Stimulated activated CD4-positive, alpha-beta T cell treated with anti-CD3 and anti-CD28 coated beads, Interleukin-1b, Interleukin-23, amount 100 ng/mL, for 1 hour (primary cell): ENCODE measurements at places on chromosomes 12 and 14.

GRCh38 chr14:59308673-59309072 is 120.2 kb downstream of the DAAM1 start:
- DNase-seq: no peak

- no peak for DNase-seq
Observed at GRCh38 chr14:52703225-52703624, 3.8 kb upstream of the PSMC6 start.

DNA sequence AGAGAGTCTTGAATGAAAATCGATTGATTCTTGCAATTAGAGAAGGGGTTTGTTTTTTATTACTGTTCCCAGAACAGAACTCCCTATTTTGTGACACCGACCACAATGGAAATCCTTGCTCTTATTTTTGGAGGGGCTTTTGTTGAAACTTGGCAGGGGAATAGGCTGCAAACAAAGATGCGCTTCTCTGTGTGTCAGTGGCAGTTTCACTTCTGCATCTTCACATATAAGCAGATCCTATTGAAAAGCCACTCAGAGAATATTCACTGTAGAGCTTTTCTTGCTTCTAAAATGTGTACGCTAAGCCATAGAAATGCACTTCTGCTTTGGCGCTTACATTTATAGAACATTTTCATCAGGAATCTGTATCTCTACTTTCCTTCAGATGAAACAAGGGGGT is 1822.4 kb upstream of the SEL1L start:
- DNase-seq: no peak

- no peak for DNase-seq
Observed at GRCh38 chr12:130768120-130768519, 52.0 kb upstream of the RIMBP2 start.

DNA sequence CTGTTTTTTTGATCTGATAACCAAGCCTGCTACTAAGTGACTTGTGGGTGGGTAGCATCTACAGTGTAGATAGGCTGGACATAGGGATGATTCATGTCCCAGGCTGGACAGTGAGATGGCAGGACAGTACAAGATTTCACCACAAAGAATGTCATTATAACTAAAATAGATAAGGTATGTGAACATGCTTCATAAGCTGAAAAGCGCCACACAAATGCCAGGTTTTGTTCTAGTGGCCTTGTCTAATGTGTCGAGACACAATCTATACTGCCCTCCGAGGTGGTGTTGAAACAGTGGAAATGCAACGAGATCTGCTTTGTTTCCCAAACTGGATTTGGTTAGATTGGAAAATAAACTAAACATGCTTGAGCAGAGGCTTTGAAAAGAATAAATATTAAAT is 4.4 kb downstream of the LGALS3 start:
- DNase-seq: no peak

GRCh38 chr12:51118706-51119105 is 35.3 kb upstream of the CSRNP2 start:
- no peak for DNase-seq

DNA sequence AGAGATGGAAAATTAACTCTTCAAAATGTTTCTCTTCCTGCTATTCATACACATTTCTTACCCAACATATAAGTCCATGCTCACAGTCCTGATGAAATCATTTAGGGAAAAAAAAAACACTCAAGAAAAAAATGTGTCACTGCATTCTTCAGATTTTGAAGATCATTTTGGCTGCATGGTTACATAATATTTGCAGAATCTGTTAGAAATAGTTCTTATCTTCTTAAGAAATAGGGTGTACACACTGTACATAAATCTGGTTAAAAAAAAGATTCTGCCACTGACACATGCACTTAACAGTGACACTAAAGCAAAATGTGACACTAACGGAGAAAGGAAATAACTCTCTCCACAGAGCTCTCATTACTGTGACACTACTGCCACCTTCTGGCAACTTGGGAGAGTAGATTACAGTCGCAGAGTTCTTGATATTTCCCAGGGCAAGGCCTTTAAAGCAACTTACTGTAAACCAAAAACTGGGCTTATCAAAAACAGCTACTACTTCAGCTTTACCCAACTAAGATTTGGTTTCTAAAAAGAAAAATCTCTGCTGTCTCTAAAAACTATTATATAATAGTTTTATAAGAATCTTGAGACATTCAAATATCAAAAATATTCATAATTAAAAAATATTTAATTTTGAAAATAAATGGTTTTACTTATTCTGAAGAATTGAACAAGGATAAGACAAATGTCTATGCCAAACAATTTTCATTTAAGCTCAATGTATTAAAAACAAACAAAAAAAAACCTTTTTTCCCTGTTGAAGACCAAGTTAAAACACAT is 65.0 kb downstream of the SETD3 start:
- peak; percentile 17 for DNase-seq

GRCh38 chr12:71840231-71840847 is 780 bp downstream of the TBC1D15 start:
- no peak for DNase-seq

DNA sequence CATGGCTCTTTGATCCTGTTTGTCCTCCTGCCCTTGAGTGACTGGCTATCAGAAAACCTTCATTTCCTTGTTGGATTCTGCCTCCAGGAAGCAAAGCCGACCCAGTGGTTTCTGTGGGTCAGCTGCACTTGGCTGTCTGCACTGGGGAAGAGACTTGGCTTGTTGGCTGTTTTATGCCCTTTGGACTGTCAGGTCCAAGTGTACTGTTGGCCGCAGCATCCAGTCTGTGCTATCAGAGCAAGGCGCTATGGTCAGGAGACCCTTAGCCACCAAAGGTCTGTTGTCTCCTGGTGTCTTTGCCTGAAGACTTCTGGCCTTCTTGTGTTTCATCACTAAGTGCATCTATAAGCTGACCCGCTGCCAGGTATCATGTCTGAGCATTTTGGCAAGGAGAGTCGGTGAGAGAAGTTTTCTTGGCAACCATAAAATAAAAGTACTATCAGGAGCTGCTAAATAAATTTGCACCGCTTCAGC is 177.4 kb upstream of the HIF1A start:
- DNase-seq: no peak

GRCh38 chr12:107684990-107685359 is 624 bp upstream of the PWP1 start:
- no peak for DNase-seq

DNA sequence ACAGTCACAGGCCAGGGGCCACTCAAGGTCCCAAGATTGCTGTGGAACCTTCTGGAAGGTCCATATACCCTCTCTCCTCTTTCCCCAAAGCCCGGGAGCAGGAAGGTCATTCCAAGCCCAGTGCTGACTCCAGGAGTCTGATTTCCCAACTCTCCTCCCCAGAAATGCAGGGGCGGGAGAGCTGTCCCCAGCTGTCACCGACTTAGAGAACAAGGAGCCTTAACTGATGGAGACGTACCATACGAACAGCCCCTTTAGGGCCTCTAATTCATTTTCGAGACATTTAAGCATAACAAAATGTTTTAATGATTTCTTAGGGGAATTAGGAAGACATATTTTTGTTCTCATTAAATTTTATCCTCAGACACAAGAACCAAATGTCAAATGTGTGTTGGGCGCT is 99.2 kb downstream of the PHETA1 start:
- DNase-seq: no peak

- no peak for DNase-seq
Observed at GRCh38 chr12:7991535-7991934, 41.0 kb upstream of the FOXJ2 start.

- no peak for DNase-seq
Observed at GRCh38 chr12:122960193-122960569, 6.1 kb downstream of the ABCB9 start.

DNA sequence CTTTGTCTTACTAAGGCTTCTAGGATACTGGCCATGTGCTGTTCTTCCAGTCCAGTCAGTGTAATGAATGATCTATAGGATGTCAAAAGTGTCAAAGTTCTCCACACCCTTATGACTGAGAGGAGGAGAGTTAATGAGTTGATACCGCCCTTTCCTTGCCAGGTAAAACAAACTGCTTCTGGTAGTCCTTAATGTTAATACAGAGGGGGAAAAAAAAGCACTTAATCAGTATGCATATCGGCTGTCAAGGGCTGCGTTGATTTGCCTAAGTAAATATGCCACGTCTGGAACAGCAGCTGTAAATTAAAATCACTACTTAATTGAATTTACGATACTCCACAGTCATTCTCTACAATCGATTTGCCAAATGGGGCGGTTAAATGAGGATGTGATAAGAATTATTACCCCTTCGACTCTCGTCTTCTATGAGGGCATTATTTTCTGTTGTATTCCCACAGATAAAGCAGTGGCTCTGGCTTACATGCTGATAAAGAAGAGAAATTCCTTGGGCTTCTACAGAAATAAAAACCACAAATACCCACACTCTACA is 416.0 kb downstream of the KCNH5 start:
- no peak for DNase-seq

DNA sequence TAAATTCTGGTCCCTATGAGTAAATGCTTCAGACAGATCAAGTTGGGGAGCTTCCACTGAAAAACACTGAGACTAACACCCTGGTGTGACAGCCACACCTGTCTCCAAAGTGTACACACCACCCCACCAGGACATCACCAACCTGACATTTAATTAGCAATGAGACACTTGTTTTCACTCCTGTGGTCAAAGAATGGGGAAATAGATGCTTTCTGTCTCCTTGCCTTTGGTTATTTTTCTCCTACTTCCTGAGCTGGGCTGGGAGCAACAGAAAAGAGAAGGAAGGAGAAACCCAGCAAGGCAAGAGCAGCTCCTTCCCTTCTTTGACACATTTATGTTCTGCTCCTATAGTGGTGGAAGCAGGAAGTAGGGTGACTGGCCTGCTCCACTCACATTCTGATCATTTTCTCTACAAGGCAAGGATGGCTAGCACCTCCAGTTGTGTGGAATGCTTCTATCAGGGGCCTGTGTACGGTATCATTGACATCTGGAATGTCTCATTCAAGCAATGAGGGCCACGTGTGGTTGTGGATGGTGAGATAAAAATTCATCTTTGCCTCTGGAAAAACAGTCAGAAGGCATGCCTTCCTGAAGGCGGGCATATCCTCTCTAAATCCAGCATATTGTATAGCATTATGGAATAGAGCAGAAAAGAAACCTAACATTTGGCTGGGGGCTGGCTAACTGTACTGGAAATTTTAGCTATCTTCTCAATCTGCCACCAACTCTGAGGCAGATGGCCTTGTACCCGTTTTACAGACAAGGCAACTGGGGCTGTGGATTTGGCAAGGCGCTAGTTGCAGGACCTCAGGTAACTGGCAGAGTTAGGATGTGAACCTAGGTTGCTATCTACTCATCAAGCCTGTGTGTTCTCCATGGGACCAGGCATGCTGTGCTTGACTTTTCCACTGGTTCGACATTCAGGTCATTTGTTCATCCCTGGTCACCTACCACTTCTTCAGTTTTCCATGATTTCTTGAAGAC is 24.8 kb upstream of the LGALS3 start:
- no peak for DNase-seq

DNA sequence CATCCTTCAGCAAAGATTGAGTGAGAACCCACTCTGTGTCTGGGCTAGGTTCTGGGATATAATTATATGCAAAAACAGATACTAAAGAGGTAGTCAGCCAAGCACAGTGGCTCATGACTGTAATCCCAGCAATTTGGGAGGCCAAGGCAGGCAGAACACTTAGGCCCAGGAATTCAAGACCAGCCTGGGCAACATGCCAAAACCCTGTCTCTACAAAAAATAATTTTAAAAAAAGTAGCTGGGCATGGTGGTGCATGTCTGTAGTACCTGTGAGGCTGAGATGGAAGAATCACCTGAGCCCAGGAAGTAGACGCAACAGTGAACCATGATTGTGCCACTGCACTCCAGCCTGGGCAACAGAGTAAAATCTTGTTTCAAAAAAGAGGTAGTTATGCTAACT is 237.5 kb upstream of the HMGA2 start:
- no peak for DNase-seq

DNA sequence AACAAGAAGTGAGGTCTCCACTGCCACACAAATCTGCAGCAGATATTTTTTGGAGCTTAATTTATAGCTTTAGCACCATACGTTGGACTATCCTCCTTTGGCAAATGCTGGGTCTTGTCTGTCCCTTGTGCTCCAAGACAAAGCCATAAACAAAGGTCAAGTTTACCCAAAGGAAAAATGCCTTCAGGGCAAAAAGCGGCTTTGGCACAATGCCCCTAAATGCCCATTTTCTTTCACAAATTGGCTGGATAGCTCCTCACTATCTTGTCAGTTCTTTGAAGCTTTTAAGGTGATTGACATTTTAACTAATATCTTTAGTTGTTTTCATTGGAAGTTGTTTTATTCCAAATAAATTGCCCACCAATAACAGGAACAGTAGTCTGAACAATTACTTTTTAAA is 59.6 kb downstream of the EML5 start:
- no peak for DNase-seq

DNA sequence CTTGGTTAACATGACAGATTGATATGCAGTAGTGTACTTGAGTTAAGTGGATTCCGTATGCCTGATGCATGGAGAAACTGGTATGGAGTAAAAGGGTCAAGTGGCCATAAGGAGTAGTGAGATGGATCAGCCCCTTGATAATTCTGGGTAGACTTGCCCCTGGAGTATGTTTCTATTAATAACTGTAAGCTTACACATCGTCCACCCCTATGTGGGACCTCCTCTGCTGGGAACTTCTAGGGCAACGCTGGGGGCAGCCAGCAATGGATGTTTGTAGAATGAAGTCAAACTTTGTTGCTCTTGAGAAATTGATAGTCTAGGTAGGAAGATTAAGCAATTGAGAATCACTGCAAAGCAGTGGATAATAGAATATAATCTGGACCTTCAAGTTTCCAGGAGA is 3.5 kb downstream of the C12orf75 start:
- DNase-seq: no peak

DNA sequence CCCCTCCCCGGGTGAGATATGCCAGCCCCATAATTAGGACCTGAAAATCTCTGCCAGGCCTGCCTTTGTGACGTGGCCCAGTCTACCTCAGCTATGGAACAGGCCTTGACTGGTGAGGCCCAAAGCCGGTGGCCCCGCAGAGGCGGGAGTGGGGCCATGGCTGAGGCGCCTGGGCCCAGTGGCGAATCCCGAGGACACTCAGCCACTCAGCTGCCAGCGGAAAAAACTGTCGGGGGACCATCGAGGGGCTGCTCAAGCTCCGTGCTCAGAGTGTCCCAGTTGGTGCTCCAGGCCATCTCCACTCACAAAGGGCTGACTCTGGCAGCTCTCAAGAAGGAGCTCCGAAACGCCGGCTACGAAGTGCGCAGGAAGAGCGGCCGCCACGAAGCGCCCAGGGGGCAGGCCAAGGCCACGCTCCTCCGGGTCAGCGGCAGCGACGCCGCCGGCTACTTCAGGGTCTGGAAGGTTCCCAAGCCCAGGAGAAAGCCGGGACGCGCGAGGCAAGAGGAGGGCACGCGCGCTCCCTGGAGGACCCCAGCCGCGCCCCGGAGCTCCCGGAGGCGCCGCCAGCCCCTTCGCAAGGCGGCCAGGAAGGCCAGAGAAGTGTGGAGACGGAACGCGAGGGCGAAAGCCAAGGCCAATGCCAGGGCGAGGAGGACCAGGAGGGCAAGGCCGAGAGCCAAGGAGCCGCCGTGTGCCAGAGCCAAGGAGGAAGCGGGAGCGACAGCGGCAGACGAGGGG is 21.4 kb downstream of the ZNF641 start:
- DNase-seq: no peak

DNA sequence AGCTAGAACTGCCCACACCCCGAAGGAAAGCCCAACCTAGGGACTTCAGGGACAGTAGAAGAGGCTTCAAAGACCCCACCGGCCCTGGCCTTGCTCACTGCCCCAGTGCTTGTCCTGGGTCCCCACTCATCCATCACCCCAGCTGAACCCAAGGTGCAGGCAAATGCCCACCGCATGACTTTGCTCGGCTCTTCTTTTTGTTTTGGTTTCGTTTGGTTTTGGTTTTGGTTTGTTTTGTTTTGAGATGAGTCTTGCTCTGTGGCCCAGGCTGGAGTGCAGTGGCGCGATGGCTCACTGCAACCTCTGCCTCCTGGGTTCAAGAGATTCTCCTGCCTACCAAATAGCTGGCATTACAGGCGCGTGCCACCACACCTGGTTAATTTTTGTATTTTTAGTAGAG is 9.0 kb downstream of the CCDC85C start:
- no peak for DNase-seq
